ENCODE measurements at places on chromosomes 12 and 14.

- no peak for DNase-seq
Measured at GRCh38 chr12:32921397-32921796, 24.8 kb upstream of the PKP2 start.

GRCh38 chr14:55921511-55921910, 196.7 kb upstream of the PELI2 start:
- DNase-seq: no peak

- no peak for DNase-seq
Measured at GRCh38 chr12:27305673-27306456, 26.8 kb upstream of the BMAL2 start.

GRCh38 chr12:41635626-41636364, 447.7 kb downstream of the PDZRN4 start:
- DNase-seq: no peak

GRCh38 chr14:102746634-102747438, 30.4 kb upstream of the TRAF3 start:
- DNase-seq: no peak

- DNase-seq: no peak
Measured at GRCh38 chr12:58310809-58311622, 369.6 kb downstream of the ATP23 start.

GRCh38 chr14:89564286-89564957, 147.4 kb upstream of the FOXN3 start:
- no peak for DNase-seq

DNA sequence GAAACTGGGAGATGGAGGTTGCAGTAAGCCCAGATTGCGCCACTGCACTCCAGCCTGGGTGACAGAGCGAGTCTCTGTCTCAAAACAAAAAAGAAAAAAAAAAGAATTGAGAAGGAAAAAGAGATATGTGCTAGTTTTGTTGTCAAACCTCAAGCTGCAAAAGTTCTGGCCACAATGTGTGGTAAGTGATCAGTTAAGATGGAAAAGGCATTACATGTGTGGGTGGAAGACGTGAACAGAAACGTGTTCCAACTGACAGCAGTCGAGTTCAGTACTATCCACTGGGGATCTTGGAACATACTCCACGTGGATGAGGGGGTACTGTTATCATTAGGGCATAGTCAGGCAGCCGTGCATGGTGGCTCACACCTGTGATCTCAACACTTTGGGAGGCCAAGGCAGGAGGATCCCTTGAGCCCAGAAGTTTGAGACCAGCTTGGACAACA, 17.3 kb downstream of the GPR68 start:
- no peak for DNase-seq
